ENCODE measurements at places on chromosomes 4 and X. TPM values are rescaled to one million over a fixed set of nuclear protein-coding genes. Genes with fewer than 3 reads are reported as not detected.

Gene FTHL17
- not detected for total RNA-seq

Gene ARMCX1
- total RNA-seq, result 8.3 TPM

Gene DACH2
- not detected for total RNA-seq

GRCh38 chrX:6026980-6027379 is 201.7 kb downstream of the NLGN4X start:
- no peak for DNase-seq

DNA sequence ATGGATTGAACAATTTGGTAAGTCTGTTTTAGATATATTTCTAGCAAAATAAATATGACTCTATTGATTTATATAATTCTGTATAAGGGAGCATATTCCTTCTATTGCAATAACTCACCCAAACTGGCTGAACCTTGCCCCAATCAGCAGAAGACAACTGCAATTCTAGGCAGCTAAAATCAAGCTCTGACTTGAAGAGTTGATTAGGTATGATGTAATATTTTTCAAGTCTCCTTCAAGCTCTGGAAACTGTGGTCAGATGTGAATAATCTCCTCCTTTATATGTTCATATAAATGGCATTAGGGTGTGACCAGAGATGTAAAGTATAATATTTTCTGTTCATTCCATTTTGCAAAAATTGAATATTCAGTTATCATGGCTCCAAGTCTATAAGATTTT is 8.2 kb downstream of the RASSF6 start:
- DNase-seq, result no peak

DNA sequence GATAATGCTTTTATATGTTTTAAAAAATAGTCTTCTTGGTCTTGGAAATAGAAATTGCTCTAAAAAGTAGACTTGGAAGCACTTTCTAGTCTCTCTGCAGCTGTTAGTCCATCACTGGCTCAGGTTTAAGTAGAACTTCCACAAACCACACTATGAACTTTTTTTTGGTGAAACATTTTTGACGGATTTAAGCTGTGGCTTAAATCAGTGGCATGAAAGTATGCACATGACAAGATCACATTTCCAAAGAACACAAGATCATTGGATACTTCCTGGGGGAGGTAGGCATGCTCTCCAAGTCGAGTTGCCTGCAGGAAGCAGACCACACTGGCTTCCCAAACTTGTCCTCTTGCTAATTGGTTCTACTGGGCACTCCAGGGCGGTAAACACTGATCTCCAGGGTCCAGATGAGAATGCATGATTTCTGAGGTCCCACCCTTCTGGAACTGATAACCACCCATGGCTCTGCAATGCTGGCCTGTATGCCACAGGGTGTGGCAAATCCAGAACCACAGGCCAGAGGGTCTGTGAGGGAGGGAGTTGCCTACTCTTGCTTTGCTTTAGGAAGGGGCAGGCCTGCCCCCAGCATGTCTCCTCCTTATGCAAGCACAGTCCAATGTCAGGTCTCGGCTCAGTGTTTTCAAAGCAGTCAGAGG is 331.9 kb upstream of the SFRP2 start:
- no peak for DNase-seq

Measured in gastrocnemius medialis (tissue), 4 donors.